Right ventricle myocardium superior (tissue), 1 donor: ENCODE measurements at places on chromosomes 6 and 20. TPM values are rescaled to one million over a fixed set of nuclear protein-coding genes. Genes with fewer than 3 reads are reported as not detected.
A peak's percentile ranks its signal among the peaks of the same experiment; 100 is the strongest.

Gene TRIM15
- not detected for total RNA-seq

DNA sequence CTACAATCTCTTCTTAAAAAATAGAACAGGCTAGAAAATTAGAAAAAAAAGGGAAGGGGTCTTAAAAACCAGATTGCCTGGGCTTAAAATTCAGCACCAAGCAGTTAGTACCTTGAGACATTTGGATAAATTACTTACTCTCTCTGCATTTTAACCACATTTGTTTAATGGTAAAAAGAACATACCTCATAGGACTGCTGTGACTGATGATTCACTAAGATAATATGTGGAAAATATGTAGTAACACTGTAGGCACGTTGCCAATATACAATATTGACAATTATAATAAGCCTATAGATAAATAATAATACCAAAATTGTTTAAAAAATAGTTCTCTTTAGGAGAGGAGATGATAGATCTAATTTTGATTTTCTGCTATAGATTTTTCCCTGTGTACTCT lies 750.4 kb downstream of the TENT5A start:
- DNase-seq, result no peak

DNA sequence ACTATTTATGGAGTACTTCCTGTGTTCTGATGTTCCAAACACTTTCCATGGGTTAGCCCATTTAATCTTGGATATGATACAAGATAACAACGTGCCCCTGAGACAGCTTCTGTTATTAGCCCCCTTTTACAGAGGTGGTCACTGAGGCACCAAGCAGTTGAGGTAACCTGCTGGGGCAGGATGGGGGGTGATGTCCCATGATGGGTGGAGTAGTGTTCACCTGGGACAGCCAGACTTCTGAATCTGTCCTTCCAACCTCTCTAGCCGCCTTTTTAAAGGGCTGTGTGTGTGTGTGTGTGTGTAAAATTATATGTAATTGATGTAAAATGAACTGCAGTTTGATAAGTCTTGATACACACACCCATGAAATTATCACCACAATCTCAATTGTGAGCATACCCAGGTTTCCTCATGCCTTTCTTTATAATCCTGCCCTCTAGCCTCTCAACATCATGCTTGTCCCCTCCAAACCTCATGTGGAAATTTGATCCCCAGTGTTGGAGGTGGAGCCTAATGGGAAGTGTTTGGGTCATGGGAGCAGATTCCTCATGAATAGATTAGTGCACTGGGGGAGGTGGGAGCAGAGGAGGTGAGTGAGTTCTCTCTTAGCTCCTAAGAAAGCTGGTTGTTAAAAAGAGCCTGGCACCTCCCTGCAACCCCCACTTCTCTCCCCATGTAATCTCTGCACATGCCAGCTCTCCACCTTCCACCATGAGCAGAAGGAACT lies 39.2 kb downstream of the PLAGL2 start:
- DNase-seq, result no peak

DNA sequence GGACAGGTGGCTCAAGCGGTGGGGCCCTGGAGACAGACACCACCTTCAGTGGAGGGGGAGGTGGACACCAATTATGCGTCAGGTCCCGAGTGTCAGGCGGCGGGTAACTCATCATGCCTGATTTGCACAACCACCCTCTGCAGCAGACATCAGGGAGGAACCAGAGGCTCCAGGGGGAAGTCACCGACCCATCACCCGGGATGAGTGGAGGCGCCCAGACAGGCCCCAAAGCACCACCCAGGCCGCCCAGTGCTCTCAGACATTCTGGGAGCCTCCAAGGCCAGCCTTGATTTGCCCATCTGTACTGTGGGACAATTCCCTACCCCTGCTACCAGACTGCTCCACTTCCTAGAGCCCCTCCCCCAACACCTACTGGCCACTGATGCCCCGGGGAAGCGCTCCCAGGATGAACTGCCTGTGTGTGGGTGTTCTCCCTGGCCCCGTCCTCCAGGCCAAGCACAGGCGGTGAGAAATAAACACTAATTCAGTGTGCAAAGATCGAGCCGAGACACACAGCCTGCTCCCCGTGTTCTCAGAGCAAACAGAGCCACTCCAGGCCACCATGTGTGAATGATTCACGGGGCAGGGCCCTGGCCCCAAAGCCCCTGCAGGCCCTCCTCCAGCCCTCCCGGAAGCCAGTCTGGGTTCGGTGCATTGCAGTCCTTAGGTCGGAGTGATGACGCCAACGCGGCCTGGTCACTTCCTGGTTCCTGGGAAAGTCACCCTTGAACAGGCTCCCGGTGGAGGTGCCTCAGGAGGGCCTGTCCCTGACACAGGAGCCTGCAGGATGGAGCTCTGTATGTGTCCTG lies 107.2 kb downstream of the ASXL1 start:
- peak; percentile 71 for DNase-seq

DNA sequence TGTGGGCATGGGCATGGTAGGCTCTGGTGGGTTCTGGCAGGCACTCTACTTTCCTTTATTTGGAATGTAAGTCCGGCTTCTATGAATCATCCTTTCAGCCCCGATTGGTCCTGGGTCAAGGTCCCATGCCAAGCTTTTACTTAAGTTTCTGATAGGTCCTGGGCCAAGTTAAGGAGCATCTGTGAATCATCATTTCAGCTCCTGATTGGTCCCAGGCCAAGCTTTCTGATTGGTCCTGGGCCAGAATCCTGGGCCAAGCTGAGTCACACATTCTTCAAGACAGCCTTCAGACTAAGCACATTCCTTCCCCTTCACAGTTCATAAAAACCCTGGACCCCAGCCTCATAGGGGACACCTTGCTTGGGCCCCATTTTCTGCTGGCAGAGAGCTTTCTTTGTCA lies 231.0 kb upstream of the EYS start:
- no peak for DNase-seq

- no peak for DNase-seq
Measured at GRCh38 chr20:60804918-60805630, 447.0 kb upstream of the CDH4 start.

GRCh38 chr6:148370176-148370575 lies 27.5 kb downstream of the SASH1 start:
- DNase-seq, result no peak

DNA sequence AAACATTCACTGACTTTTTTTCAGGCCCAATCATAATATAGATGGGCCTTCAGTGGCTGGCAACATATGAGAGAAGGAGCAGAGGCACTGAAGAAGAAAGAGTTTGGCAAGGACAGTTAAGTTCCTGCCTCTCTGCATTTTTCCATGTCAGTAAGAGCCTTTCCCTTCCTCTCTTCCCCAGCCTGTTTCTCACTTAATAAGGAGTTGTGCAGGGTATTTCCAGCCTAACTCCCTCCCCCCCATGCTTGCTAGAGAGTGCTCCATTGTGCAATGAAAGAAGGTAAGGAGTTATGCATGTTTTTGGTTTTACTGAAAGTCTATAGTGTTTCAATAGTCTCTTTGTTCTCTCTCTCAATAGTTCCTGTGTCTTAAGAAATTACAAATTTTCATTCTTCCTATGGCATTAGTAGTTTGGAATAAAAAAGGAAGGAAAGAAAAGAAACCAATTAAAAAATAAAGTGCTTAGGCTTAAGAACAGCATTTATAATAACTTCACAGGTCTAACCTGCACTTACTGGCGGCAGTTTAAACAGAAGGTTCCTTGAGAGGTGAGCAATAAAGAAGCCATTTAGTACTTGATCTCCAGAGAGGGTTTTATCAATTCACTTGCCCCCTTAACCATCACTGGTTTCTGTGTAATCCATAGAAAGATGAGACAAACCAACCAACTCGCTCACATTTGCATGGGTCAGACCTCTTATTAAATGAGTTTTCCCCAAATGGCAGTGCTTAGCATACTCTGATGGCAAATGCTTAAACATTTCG lies 251.1 kb downstream of the PTPRT start:
- no peak for DNase-seq

GRCh38 chr6:12324099-12324498 lies 33.9 kb downstream of the EDN1 start:
- no peak for DNase-seq

GRCh38 chr20:63215101-63216040 lies 560 bp downstream of the YTHDF1 start:
- DNase-seq, result no peak
